ENCODE measurements at places on chromosomes 12 and 14.
A peak's percentile ranks its signal among the peaks of the same experiment; 100 is the strongest.

DNA sequence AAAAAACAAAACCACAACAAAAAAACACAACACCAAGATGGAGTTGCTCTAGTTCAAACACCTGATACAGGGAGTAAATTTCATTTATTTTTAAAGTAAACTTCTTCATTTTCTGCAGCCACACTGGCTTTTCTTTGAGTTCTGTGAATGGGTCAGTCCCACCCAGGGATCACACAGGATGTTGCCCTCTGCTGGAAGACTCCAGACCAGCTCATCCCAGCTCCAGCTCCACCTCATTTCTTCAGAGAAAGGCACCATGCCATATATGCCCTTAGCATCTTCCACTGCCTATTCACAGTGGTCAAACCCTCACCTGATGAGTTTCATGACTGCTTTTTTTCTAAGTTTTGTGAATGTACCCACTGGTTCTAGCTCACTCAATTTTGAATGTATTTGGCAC, 8.0 kb downstream of the GLIPR1 start:
- no peak for DNase-seq

DNA sequence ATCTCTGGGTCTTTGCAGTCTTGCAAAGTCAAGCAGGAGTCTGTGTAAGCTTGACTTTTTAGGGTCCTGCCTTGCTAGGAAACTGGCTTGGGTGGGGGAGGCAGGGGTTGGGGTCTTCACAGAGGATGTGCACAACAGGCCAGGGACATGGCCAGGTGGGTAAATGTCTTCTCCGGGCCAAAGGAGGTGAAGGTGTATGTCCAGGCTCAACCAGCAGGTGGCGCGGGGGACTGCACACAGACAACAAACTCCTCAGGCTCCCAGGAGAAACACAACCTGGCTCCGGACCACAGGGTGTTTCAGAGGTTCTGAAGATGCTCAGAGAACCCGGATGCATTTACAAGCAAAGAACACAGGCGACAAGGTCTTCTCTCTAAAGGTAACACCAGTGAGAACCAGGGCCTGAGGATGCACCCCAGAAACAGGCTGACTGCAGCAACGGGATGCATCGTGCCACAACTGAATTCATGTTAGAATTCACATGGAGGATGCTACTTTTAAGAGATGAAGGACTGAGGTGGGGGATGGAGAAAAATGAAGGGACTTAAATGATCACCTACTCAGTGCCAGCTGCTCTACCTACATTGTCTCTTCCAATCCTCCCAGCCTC, 56.0 kb downstream of the PLEKHG3 start:
- DNase-seq, result peak; percentile 83

GRCh38 chr12:113804961-113805600, 161.0 kb downstream of the RBM19 start:
- no peak for DNase-seq

DNA sequence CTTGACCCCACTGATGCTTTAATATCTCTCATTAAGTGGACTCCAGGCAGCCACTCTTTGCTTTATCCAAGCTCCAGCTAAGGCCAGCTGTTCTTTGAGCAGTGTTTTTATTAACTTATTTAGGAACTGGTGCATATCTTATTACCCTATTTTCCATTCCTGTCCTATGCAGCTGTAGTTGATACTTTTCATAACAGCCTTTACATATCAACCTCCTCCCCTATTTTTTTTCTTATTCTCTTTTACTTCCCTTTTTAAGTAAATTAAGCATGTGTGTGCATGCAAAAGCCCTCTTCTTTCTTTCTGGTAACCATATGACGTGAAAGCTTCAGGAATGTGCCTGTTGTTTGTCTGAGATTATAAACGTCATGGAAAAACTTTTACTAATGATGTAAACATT, 121.2 kb downstream of the PTPRQ start:
- DNase-seq, result no peak

- no peak for DNase-seq
Measured at GRCh38 chr12:12686925-12687324, 9.1 kb downstream of the GPR19 start.

- DNase-seq, result no peak
Measured at GRCh38 chr14:105356927-105357326, 41.4 kb upstream of the TEX22 start.

DNA sequence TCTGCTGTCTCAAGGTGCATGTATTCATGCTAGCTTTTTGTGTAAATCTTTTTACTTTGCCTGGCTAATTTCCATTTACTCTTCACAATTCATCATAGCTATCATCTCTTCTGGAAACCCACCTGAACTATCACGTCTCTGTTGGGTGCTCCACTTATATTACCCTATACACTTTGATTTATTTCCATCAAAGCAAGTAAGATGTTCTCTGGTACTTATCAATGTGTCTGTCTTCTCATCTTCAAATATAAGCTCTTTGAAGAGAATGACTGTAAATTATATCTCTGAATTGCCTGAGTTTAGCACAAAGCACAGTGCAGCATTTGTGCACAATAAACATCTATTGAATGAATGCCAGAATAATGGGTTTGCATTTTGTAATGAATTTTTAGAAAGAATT, 1129.7 kb downstream of the LRFN5 start:
- no peak for DNase-seq

GRCh38 chr14:100484531-100485267, 102.5 kb downstream of the BEGAIN start:
- no peak for DNase-seq

DNA sequence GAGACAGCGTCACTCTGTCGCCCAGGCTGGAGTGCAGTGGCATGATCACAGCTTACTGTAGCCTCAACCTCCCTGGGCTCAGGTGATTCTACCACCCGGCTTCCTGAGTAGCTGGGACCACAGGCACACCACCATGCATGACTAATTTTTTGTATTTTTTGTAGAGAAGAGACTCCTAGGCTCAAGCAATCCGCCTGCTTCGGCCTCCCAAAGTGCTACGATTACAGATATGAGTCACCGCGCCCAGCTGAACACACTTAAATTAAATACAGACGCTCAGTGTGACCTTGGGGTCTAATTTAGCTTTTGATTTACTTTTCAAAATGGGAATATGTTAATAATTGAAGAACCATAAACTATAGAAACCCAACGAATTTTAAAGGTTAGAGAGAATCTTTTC, 77.2 kb downstream of the C2CD5 start:
- DNase-seq, result no peak

GRCh38 chr12:92400006-92400405, 254.4 kb upstream of the BTG1 start:
- DNase-seq, result no peak

- no peak for DNase-seq
Measured at GRCh38 chr14:103862393-103862782, 15.0 kb upstream of the PPP1R13B start.

GRCh38 chr14:54356172-54356571, 40.6 kb upstream of the CDKN3 start:
- no peak for DNase-seq
